ENCODE measurements at places on chromosomes 3 and 15.

DNA sequence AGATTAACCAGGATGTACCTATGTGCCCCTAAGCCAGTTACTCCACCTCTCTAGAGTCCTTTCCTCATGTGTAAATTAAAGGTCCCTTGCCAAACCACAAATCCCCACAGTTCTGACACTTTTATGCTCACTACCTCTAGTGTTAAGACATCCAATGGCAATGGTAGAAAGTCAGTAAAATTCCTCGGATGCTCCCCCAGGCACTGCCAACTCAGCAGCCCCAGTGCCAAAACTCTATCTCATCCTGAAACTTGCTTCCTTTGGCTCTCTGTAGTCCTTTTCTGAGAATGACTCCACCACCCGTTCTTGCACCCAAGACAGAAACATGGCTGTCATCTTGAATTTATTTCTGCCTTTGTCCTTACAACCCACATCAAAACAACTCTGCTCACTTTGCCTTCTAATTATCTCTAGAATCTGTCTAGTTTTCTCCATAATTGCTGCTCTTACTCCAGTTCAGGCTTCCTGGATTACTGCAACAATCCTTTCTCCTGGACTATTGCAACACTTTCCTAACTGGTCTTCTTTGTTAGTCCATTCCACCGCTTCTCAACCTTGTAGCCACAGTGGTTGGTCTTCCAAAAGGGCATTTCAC lies 41.6 kb downstream of the MB21D2 start:
- no peak for DNase-seq

DNA sequence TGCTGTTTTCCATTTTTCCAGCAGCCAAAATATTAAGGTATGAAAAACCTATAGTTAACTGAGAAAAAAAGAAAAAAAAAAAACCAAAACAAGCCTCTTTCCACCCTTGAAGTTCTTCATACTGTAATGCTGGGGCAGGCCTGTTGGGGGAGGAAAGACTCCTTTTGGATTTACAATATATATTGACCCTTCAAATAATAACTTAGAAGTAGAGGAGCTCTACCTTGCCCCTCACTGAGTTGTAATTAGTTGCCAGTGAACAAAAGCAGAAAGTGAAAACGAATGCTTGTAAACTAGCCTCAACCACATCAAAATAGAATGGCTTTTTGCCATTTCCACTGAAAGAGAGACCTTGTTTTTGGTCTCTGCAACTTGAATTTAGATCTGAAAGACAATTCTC lies 326.6 kb downstream of the NR2F2 start:
- no peak for DNase-seq

DNA sequence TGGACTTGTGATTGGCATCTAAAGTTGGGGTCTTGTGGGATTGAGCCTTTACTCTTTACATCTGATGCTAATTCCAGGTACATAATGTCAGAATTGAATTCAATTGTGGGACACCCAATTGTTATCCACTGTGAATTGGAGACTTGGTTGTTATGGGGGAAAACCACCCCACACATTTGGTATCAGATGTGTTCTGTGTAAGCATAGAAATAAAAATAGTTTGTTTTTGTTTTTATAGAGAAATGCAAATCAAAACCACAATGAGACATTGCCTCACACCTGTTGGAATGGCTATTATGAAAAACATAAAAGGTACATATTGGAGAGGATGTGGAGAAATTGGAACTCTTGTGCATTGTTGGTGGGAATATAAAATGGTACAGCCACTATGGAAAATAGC lies 58.5 kb downstream of the CPA3 start:
- DNase-seq, result no peak

GRCh38 chr3:197454014-197454413 lies 101.8 kb downstream of the BDH1 start:
- no peak for DNase-seq

DNA sequence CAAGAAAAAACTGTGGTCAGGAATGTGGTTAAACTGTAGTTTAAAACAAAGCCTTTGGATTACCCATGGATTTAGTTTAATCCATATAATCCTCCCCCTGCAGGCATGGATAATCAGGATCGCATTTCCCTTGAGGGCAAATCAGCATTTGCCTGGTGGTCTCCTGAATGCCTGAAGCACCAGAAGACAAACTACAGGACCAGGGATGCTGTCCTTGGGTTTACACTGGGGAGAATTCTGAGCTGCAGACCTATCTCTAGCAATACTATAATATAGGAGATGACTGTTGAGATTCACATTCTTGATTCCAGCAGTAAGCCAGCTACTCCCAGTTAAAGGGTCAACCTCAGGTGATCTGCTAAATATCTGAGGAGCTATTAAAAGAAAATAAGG lies 10.6 kb downstream of the PIK3CB start:
- DNase-seq, result no peak

DNA sequence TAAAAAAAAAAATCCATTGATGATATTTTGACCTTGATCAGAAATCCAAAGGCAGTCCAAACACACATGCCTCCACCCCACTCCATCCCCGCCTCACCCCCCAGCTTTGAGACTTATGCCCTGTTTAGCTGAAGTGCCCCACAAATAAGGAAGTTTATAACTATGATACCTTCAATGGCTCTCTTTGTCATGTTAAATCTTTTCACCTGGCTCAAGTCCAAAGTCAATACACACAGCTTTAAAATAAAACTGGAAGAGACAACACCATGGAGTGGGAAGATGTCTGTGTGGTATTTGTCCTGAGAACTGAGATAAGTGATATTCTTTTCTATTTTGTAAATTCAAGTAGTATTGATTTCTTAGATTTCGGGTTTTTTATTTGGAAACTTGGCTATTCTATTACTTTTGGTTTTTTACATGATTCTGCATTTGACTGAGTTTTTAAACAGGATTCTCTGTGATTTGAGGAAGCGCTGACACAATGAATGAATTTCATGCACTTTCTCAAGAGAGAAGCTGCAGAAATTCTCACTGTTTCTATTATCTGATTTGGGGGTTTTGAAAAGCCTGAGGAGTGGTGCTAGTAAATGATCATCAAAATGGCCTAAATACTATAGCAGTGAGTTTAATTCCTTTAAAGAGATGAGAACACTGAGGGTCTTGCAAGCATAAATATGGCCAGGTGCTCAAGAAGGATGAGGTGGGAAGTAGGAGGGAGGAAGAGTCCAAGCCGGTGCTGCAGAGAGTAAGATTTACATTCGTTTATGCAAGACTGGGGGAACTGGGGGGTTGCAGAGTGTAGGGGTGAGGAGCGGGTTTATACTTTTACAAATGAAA lies 5.2 kb downstream of the FOXB1 start:
- DNase-seq, result no peak

DNA sequence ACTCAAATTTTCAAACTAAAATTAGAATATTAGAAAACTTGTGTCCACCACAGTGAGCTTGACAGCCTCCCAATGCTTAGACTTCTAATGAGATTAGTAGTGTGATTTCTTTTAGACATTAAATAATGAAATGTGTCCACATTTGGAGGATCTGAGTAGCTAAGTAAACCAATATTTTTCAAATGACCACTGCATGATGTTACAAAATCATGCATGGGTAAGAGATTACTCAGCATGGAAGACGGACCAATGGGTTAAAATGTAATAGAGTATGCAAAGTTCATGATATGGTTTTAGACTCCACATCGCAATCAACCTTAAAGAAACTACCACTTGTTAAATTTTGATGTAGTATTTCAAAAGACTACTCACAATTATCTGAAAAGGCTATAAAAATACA lies 130.6 kb downstream of the IMPG2 start:
- no peak for DNase-seq

GRCh38 chr15:40287968-40288367 lies 5.1 kb upstream of the ANKRD63 start:
- DNase-seq, result no peak

- DNase-seq, result no peak
Observed at GRCh38 chr3:27930052-27930602, 208.0 kb upstream of the EOMES start.
